IMR-90 (cell line): ENCODE measurements at places on chromosomes 6 and 20. TPM values are rescaled to one million over a fixed set of nuclear protein-coding genes. Genes with fewer than 3 reads are reported as not detected.

DNA sequence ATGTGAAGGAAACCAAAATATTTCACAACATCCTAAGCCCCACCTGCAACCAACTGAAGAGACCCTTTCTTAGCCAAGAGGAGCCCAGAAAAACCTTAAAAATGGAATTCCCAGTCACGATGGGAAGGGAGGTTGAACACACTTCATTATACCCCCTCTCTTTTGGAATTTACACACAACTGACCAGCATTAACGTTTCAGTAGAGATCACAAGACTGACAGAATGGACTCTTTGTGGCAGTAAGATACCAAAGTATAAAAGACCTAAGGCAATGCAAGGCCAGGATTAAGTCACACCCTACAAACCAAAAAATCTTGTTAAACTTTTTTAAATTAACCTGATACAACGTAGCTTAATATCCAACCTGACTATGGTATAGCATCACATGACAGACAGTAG lies 190.9 kb downstream of the OTOR start:
- DNase-seq, result no peak
- H3K4me3 ChIP-seq, result no peak overlapping the region
- no peaks in the 10 kb centered on the region for H3K27me3 ChIP-seq
- H3K36me3 ChIP-seq, result no peaks in the 10 kb centered on the region

- no peak for DNase-seq
- H3K4me3 ChIP-seq, result no peak overlapping the region
- no peak overlapping the region for H3K27ac ChIP-seq
- no peaks in the 10 kb centered on the region for H3K27me3 ChIP-seq
- H3K36me3 ChIP-seq, result peaks cover 2% of the 10 kb centered on the region; the same call in 1 of the 2 replicates
- H3K4me1 ChIP-seq, result peaks cover 17% of the 10 kb centered on the region
Measured at GRCh38 chr20:5135363-5136012, 8.7 kb downstream of the CDS2 start.

GRCh38 chr6:42251911-42252637 lies 34.4 kb upstream of the MRPS10 start:
- peaks cover 12% of the 10 kb centered on the region for H3K4me1 ChIP-seq
- H3K36me3 ChIP-seq, result peaks cover 58% of the 10 kb centered on the region
- no peak overlapping the region for H3K4me3 ChIP-seq
- no peak overlapping the region for H3K27ac ChIP-seq

DNA sequence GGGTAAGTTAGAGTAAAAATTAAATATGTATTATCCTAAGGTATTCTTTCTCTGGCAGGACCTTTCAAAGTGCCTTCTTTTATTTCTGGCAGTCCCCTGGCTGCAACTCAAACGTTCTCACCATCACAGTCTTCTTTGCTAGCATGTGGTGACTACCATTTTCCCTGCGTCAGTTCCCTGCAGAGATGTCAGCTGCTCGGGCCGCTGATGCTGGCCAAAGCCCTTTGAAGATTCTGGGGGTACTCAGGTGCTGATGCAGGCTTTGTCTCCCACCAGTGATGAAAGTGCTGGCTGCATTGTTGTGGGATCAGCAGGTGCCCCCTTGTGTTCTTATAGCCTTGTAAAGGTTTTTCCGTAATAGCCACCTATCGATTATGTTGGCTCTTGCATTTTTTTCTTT lies 140.1 kb downstream of the BTBD3 start:
- no peak overlapping the region for H3K27ac ChIP-seq
- H3K27me3 ChIP-seq, result no peaks in the 10 kb centered on the region
- DNase-seq, result no peak
- H3K4me3 ChIP-seq, result no peak overlapping the region
- H3K36me3 ChIP-seq, result no peaks in the 10 kb centered on the region
- peaks cover 3% of the 10 kb centered on the region for H3K4me1 ChIP-seq

GRCh38 chr6:13203145-13203544 lies 125.2 kb downstream of the TBC1D7 start:
- no peak overlapping the region for H3K27ac ChIP-seq
- DNase-seq, result no peak
- no peaks in the 10 kb centered on the region for H3K4me1 ChIP-seq
- H3K36me3 ChIP-seq, result no peaks in the 10 kb centered on the region
- H3K4me3 ChIP-seq, result no peak overlapping the region

DNA sequence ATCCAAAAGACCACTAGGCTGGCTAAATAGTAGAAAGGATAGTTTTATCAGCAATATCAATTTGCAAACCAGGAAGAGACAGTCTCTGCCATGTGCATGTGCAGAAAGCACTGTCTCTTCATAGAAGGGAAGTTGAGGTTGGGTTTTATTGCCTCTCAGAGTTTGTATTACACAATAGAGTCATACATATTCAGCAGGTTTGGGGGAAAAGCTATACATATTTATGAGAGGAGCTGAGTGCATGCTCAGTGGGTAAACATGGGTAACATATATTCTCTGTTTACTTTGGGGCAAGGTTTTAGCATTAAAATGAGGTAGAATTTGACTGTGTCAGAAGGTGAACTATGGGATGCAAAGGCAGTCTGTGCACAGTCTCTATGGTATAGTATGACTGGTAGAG lies 14.9 kb downstream of the TMEM170B start:
- no peaks in the 10 kb centered on the region for H3K4me1 ChIP-seq
- no peak for DNase-seq
- H3K27ac ChIP-seq, result no peak overlapping the region
- H3K27me3 ChIP-seq, result peaks cover 9% of the 10 kb centered on the region
- no peaks in the 10 kb centered on the region for H3K36me3 ChIP-seq

DNA sequence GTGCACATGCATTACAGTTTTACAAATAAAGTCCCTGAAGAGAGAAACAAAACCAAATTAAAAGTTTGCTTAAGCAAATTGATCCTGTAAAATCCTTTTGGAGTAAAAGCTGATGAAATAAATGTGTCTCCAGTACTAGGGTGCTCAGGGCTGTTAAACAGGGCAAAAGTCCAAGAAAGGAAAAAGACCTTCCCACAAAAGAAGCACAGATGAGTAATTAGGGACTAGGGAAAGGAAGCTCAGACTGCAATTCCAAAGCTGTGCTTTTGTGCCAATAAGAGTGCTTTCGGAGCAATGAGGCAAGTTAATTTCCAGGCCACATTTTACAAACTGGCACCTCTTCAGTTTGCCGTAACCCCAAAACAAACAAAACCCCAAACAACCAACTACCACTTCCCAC lies 10.4 kb upstream of the RNF182 start:
- no peaks in the 10 kb centered on the region; the same call in 1 of the 2 replicates for H3K4me1 ChIP-seq
- H3K4me3 ChIP-seq, result no peak overlapping the region
- H3K27ac ChIP-seq, result no peak overlapping the region
- H3K27me3 ChIP-seq, result peaks cover 2% of the 10 kb centered on the region; the same call in 1 of the 2 replicates

GRCh38 chr20:18361678-18362077 lies 73.4 kb downstream of the ZNF133 start:
- H3K27me3 ChIP-seq, result no peaks in the 10 kb centered on the region; the same call in 1 of the 2 replicates
- no peaks in the 10 kb centered on the region for H3K36me3 ChIP-seq

- H3K27me3 ChIP-seq, result no peaks in the 10 kb centered on the region
- no peak for DNase-seq
- H3K4me3 ChIP-seq, result no peak overlapping the region
- H3K4me1 ChIP-seq, result no peaks in the 10 kb centered on the region
- no peaks in the 10 kb centered on the region for H3K36me3 ChIP-seq
Measured at GRCh38 chr6:130189531-130190397, 33.0 kb downstream of the SAMD3 start.

The NCOA7 gene
- 8.8 and 12.6 TPM in 2 replicates for polyA plus RNA-seq

The C6orf163 gene
- 0.43 and 0.55 TPM in 2 replicates for polyA plus RNA-seq

The DEFB129 gene
- not detected in 2 replicates for polyA plus RNA-seq

- H3K36me3 ChIP-seq, result no peaks in the 10 kb centered on the region
- peaks cover 2% of the 10 kb centered on the region for H3K27me3 ChIP-seq
- no peak overlapping the region for H3K4me3 ChIP-seq
- no peak for DNase-seq
- no peak overlapping the region for H3K27ac ChIP-seq
Measured at GRCh38 chr6:79634491-79635231, 3.5 kb downstream of the SH3BGRL2 start.

- H3K27ac ChIP-seq, result no peak overlapping the region
- H3K36me3 ChIP-seq, result no peaks in the 10 kb centered on the region
- no peak overlapping the region for H3K4me3 ChIP-seq
- no peaks in the 10 kb centered on the region for H3K27me3 ChIP-seq
- H3K4me1 ChIP-seq, result peaks cover 25% of the 10 kb centered on the region
- no peak for DNase-seq
Measured at GRCh38 chr6:2844008-2844407, 2.3 kb upstream of the SERPINB1 start.

GRCh38 chr6:82506526-82506925 lies 142.9 kb downstream of the TPBG start:
- no peaks in the 10 kb centered on the region for H3K4me1 ChIP-seq
- no peak overlapping the region for H3K4me3 ChIP-seq
- no peaks in the 10 kb centered on the region; the same call in 1 of the 2 replicates for H3K27me3 ChIP-seq

- peak overlapping the region; percentile 46 for H3K4me3 ChIP-seq
- peaks cover 5% of the 10 kb centered on the region for H3K4me1 ChIP-seq
- no peaks in the 10 kb centered on the region for H3K27me3 ChIP-seq
Measured at GRCh38 chr6:27892649-27893058, 19.5 kb downstream of the OR2B2 start.

The SFT2D1 gene
- 42.1 and 45.8 TPM in 2 replicates for polyA plus RNA-seq

DNA sequence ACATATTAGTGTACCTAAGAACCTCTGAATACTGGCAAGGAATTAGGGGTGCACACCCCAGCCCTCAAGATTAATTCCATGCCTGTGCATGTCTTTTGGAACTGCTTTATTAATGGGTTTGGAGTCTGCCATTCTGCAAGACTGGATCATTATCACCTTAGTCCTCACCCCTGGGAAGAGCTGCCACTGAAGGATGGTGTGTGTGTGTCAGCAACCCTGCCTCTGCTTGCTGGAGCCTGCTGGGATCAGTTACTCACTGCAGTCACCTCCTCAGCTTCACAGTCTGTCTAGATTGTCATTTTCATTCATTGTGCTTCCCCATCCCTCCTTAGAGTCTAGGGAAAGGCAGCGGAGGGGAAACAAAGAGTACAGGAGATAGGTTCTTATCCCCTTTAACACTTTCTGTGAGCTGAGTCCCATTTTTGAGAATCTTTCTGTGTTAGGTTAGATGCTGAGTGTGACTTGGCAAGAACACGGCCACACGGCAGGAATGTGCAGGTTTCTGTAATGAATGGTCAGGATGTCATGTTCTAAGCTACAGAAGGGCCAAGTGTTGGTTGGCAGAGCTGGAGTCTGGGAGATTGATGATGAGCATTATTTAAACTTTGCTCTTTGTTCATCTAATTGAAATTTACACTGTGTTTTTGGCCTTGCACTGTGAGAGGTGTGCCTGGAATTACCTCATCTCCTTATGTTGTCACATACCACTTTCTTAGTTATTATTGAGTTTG lies 21.1 kb downstream of the GHRH start:
- no peak overlapping the region for H3K4me3 ChIP-seq
- no peaks in the 10 kb centered on the region for H3K27me3 ChIP-seq
- H3K4me1 ChIP-seq, result peaks cover 9% of the 10 kb centered on the region; the same call in 1 of the 2 replicates

DNA sequence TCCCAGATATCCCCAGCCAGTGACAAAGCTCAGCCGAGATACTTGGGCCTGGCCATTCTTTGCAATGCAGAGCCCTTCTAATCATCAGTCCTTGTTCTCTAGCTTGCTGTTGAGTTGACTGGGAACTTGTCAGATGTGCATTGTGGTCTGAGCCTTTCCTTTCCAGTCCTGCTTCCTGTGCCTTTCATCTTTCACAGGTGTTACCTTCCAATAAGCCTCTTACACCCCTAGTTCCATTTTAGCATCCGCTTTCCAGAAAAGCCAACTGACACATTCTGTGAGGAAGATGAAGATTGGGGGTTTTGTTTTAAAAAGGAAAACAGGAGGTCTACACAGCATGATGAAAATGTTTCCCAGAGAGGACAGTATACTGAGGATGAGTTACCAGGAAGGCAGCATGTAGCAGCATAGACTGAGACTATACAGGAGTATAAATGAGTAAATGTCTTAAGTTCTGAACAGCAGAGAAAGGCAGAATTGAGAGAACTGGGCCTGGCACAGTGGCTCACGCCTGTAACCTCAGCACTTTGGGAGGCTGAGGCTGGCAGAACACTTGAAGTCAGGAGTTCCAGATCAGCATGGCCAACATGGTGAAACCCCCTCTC lies 5.6 kb upstream of the CEP85L start:
- H3K36me3 ChIP-seq, result no peaks in the 10 kb centered on the region
- DNase-seq, result no peak
- H3K27me3 ChIP-seq, result no peaks in the 10 kb centered on the region
- H3K4me1 ChIP-seq, result no peaks in the 10 kb centered on the region; the same call in 1 of the 2 replicates

DNA sequence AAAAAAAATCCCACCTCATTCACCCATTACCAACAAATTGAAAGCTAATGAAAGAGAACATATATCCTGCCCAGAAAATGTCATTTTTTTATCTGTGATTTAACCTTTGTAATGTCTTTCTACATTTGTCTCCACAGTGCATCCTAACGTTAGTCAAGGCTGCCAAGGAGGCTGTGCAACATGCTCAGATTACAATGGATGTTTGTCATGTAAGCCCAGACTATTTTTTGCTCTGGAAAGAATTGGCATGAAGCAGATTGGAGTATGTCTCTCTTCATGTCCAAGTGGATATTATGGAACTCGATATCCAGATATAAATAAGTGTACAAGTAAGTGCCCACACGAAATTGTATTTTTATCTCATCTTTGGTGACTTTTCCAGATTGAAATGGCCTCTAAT lies 30.0 kb downstream of the RSPO3 start:
- peaks cover 27% of the 10 kb centered on the region for H3K27me3 ChIP-seq
- H3K36me3 ChIP-seq, result no peaks in the 10 kb centered on the region
- H3K4me1 ChIP-seq, result no peaks in the 10 kb centered on the region
- H3K27ac ChIP-seq, result no peak overlapping the region
- H3K4me3 ChIP-seq, result no peak overlapping the region

The PRSS16 gene
- 0.14 and 0.39 TPM in 2 replicates for polyA plus RNA-seq

DNA sequence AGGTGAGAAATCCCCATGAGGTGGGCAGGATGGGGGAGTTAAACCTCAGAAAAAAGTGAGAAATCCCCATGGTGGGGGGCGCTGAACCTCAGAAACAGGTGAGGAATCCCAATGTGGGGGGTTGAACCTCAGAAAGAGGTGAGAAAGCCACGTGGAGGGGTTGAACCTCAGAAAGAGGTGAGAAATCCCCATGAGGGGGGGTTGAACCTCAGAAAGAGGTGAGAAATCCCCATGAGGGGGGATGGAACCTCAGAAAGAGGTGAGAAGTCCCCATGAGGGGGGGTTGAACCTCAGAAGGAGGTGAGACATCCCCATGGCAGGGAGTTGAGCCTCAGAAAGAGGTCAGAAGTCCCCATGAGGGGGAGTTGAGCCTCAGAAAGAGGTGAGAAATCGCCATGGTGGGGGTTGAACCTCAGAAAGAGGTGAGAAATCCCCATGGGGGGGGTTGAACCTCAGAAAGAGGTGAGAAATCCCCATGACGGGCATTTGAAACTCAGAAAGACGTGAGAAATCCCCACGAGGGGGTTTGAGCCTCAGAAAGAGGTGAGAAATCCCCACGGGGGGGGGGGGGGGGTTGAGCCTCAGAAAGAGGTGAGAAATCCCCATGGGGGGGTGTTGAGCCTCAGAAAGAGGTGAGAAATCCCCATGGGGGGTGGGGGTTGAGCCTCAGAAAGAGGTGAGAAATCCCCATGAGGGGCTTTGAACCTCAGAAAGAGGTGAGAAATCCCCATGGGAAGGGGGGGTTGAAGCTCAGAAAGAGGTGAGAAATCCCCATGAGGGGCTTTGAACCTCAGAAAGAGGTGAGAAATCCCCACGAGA lies 14.3 kb upstream of the GOPC start:
- no peaks in the 10 kb centered on the region for H3K27me3 ChIP-seq
- no peaks in the 10 kb centered on the region for H3K4me1 ChIP-seq
- H3K4me3 ChIP-seq, result no peak overlapping the region
- DNase-seq, result no peak
- H3K36me3 ChIP-seq, result no peaks in the 10 kb centered on the region

The RSPH3 gene
- 1.5 and 1.7 TPM in 2 replicates for polyA plus RNA-seq

The RHAG gene
- polyA plus RNA-seq, result not detected in 2 replicates

The STX16 gene
- polyA plus RNA-seq, result 48.5 and 58.2 TPM in 2 replicates
